ENCODE measurements at places on chromosomes 5 and 9. TPM values are rescaled to one million over a fixed set of nuclear protein-coding genes. Genes with fewer than 3 reads are reported as not detected.

DNA sequence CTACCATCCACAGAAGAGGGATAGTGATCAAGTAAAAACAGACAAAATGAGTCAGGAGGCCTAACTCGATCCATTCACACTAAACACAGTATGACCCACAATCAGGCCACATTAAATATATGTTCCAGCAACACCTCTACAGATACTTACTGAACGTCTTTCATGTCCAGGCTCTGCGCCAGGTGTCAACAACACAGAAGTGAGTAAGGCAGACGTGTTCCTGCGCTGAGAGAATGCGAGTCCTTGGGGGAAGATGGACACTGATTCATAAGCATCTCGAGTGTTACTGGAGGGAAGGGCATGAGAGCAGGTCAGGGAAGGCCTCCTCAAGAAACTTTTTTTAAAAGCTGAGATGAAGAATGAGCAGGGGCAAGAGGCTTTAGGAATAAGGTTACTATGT, 164.3 kb upstream of the CLINT1 start:
- DNase-seq: no peak

DNA sequence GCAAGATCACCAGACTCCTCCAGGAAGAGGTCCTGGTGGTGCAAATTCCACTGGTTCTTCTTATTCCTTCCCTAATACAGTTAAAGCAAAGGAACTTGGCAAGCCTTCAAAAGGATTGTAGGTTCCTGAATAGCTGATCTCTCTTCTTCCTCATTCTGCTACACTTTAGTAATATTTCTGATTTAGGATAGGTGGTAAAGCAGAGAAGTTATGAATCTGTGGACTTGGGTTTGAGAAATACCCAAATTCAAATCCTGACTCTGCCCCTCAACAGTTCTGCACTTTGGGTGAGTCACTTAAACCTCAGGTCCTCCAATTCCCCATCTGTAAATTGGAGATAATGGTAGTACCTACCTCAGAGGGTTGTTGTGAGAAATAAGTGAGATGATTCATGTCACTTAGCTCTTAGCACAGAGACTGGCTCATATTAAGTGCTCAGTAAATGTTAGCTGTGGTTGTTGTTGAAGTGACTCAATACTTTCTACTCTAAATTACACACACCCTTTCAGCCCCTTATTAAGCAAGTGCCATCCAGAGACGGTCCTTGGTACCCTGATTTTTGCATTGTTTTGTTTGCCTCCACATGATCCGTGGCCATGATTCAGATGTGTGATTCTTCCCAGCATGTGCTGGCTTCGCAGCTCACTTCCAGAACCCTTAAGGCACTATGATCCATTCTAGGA, 5.2 kb downstream of the SH3RF2 start:
- no peak for DNase-seq

GRCh38 chr9:91421971-91422757, 1.5 kb downstream of the NFIL3 start:
- DNase-seq: no peak

DNA sequence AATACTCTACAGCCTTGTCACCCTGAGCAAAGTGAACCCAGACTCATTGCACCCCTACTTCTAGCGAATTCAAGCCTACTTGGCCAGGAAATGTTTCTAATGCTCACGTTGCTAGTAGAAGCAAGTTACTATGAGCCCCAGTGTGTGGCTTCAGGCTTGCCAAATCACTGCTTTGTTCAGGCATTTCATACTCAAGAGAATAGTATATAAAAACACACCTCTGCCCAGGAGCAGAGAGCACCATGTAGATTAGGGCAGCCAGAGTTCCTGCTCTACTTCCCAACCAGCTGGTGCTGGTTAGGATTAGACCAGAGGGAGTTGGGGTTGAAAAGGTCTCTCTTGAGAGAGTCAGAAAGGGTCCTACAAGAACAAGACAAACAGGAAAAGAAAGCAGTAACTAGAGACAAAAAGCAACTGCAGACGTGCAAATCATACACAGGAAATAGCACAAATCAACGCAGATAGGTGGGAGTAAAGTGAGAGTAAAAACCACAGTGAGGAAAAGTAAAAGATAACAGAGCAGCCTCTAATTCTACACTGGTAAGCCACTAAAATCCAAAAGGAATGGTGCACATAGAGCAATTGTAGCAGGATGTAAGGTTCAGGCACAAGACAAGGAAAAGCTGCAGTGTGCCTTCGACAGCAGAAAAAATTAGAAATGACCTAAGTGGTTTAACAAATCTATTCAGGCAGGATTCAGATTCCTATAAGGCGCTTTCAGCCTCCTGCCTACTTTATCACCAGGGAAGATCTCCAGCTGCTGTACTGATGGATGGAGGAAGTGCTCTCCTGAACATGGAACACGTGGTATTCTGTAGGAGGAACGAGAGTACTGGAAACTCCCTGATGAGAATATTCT, 49.6 kb upstream of the KIF2A start:
- no peak for DNase-seq

DNA sequence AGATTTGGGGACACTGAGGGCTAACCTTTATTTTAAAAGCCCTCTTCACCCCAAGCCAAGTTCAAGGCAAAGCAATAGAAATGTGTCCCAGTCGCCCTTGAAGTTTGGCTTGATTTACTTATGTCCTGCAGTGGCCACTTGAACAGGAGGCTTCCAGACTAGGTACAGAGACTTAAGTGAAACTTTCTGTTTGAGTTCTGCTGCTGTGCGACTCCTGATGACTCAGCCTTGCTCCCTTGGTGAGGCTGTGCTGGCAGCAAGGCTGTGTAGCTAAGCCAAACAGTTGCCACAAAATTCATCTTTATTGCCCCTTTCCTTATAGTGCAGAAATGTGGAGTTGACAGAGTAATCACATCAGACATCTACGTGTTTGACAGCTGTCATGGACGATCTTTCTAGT, 68.8 kb upstream of the NTRK2 start:
- DNase-seq: no peak

DNA sequence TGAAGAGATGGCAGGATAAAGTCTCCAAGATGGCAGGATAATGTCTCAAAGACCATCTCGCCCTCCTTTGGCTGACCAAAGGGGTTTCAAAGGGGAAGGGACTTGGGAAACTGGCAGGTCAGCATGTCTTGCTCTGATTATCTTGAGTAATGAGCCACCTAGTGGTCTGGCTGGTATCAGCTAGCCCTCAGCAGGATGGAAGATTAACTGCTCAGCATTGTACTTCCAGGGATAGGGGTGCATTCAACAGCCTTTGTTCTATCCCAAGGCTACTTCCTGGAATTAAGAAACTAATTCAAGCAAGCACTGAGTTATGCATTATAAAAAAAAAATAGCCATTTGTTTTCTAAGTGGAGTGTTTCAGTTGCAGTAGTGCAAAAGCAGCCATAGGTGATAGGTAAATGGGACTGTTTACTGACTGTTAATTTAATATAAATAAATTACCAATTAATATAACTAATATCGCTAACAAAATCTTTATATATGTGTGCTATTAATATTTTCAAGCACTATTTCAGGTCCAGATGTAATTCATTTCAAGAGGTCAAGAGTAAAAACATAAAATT, 555.5 kb downstream of the CDH9 start:
- no peak for DNase-seq

The PAEP gene
- total RNA-seq: not detected

All from ascending aorta (tissue), 2 donors.